ENCODE measurements at places on chromosomes 11 and 22.

- DNase-seq = no peak
Observed at GRCh38 chr22:29454276-29454675, 15.9 kb downstream of the RFPL1 start.

DNA sequence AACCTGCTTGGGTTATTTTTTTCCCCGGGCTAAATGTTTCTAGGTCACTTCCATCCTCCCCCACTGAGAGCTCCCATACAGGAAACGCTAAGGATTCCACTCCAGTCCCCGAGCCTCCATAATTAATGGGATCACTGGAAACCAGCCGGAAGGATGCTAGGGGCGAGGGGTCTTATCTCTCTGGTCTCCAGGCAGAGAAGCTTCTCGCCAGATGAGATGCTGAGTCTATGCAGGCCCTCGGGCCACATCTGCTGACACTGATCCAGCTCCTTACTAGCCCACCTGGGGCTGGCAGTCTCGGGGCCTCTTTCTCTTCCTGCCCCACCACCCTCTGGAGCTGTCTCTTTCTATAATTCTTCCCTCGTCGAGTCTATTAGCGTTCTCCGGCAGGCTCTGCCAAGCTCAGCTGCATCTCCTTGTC lies 125.9 kb upstream of the SYT13 start:
- DNase-seq = no peak

GRCh38 chr22:17241576-17242330 lies 22.5 kb upstream of the ADA2 start:
- no peak for DNase-seq

DNA sequence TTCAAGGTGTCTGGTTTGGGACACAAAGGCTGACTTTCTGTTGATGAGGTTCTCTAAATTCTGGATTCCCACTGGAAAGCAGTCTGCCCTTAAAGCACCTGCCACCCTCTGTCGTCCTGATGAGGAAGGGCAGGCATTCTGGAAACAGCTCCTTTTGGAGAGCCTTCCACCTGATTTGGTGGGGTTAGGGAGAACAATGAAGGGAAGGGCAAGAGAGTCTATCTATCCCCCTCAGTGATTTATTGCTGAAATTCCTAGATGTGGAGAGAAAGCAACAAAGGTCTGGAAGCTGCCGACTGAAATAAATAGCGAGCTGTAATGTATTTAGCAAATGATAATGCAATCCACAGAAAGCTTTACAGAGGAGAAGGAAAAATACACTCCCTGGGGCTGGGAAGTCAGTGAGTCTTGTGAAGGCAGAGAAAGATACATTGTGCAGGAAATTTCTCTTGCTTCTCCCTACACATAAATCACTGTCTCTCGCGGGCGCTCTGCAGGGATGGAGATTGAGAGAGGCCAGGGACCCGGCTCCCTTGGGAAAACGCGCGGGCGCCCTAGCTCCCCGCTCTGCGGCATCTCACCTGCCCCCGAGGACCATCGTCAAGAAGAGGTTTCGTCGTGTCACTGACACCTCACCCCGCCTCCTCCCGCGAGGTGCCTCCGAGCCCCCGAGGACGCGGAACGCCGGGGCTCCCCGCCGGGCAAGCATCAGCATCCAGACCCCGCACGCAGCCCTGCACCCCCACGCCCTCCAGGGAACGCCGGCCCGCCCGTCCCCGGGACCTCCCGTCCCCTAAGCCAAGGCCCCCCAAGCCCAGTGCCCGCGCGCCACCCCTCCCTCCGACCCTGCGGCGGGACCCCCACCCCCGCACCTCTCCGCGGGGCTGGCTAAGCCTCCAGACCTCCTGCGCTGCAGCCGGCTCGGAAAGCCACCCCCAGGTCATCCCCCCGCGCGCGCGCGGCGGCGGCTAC lies 673 bp downstream of the CDON start:
- no peak for DNase-seq

- no peak for DNase-seq
Observed at GRCh38 chr11:45795379-45795778, 9.6 kb upstream of the SLC35C1 start.

GRCh38 chr11:387193-387793 lies 6.7 kb upstream of the PKP3 start:
- no peak for DNase-seq

DNA sequence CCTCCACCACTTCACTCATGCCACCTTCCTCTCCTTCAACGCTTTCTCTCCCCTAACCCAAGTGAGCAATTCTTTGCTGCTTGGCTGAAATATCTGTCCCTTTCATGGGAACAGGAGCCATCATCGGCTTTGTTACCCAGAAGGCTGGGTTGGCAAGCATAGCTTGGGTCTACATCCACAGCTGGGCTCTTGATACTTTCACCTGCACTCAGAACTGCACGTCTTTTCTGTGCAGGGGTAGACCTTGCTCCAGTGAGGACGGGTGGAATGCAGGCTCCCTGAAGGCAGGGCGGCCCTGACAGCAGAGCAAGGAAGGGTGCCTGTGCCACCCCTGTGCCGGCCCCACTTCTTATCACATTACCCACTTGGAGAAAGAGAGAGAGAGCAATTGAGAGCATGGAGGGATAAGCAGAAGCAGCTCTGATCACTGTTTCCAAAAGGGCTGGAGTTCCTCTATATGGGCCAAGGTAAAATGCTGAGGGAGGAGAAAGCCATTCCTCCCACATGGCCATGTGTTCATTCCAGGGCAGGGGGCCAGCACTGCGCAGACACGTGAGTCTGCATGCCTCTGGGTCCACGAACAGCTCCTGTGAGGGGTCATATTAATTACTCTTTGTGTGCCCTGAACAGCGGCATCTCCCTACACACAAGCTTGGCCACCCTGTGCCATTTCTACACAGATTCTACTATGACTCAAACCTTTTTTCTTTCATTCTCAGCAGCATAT lies 181.8 kb downstream of the BUD13 start:
- DNase-seq = no peak

- no peak for DNase-seq
Observed at GRCh38 chr11:115630214-115630613, 126.0 kb upstream of the CADM1 start.

DNA sequence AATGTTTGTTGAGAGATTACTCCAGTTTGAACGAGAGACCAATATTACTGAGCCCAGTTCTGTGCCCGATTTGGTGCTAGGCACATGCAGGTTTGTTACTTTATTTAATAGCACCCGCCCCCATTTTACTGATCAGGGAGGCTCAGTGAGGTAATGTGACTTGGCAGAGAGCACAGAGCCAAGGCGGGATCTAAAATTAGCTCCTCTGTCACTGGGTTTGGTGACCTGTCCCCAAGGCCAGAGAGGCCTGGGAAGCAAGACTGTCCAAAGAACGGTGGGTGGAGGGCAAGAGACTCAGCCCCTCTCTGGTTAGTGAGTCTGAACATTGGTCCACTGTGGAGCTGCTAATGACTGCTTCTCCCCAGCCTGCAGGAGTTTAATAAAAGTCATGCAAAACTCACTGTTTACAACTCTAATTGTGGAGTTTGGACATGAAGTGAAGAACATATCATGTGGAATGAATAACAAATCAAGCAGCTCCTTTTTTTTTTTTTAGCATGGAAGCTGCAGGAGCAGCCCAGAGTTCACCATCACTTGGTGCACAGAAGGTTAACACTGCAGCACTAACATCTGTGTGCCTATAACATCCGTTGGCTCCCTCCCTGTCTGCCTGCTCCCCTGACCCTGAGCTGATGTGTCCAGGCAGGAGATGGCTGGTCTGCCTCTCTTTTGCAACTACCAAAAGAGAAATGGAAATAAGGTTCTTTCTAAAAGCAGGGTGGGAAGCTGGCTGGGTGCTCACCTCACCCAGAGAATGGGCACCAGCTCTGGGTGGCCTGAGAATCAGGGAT lies 39.0 kb downstream of the CSNK2A3 start:
- DNase-seq = no peak

DNA sequence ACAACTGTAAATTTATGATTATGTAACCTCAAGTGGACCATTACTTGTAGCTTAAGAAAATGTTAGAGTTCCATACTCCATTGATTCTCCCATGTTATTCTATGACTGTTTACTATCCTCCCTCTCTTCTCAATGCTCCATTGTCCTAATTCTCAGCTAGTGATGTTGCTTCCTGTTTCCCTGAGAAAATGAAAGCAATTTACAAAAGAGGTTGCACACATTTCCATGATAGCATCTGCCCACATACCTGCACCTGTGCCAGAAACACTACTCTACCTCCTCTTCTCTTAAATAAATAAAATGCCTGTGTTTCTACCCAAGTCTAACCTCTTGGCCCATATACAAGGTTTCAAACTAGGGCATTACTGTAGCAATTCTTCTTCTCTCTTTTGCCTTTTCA lies 1620.9 kb downstream of the FAM181B start:
- DNase-seq = no peak

- DNase-seq = no peak
Observed at GRCh38 chr11:88188251-88188931, 13.1 kb upstream of the RAB38 start.

DNA sequence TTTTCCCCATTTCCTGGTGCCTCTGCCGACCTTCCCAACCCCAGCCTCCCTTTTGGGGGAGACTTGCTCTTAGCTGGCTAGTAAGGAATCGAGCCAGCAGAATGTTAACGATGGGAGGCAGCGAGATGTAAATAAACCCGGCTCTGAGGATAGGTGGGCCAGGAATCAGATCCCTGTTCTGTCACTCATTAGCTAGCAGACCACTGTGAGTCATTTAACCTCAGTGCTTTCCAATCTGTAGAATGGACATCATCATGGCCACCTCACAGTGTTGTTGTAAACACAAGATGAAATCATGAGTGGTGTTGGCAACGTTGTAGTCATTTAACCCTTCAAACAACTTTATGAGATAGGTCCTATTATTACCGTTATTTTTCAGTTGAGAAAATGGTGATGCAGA lies 208.6 kb downstream of the KIRREL3 start:
- DNase-seq = no peak

DNA sequence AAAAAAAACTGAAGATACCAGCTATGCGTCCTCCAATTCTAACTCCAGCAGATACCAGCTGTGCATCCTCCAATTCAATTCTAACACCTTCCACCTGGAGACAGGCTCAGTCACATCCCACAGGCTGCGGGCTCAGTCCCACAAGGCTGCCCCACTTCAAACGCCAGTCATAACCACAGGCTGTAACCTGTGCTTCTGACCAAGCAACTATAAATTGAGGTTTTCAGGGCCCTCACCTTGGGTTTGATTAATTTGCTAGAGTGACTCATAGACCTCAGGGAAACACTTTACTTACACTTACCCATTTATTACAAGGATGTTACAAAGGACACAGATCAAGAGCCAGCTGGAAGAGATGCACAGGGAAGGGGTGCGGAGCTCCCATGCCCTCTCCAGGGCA lies 32.4 kb upstream of the MSANTD2 start:
- no peak for DNase-seq

- no peak for DNase-seq
Observed at GRCh38 chr22:38795569-38795968, 1.6 kb upstream of the DNAL4 start.

DNA sequence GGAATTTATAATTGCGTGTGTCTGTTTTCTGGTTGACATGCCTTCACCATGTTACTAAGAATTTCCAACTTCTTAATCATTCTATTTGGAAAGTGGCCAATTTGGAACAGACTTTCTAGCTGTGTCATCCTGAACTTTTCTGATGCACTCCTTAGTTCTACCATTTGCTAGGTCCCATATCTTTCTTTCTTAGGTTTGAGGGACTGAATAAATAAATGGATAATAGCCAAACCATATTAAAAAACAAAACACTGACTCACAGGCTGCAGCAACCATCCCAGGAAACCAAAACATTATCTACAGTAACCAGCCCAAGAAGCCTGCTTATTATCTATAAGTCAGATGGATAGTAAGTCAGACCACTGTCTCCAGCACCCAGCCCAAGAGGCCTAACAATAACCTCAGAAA lies 57.5 kb upstream of the PLET1 start:
- DNase-seq = no peak

DNA sequence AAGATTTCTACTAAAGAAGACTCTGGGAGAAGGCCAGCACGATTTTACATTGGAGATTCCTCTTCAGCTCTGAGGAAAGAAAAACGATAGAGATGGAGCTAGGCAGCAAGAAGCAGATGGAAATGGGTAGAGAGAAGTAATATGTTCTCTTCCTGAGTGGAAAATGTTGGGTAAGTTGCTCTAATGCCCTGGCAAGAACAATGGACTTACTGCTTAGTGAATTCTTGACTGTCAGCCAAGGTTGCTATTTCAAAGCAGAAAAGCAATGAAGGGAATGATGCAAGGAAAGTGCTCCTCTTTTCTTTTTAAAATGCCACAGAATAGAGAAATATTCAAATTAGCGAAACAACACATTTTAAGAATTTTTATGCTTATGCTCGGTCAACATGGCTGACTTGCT lies 38.4 kb upstream of the CWF19L2 start:
- no peak for DNase-seq

- no peak for DNase-seq
Observed at GRCh38 chr11:110445437-110445836, 15.7 kb downstream of the FDX1 start.

- DNase-seq = no peak
Observed at GRCh38 chr11:67409261-67409666, 5.4 kb downstream of the TBC1D10C start.

- no peak for DNase-seq
Observed at GRCh38 chr11:69855421-69855820, 36.2 kb upstream of the FGF3 start.

- no peak for DNase-seq
Observed at GRCh38 chr22:47928631-47929030, 1166.2 kb downstream of the TBC1D22A start.

GRCh38 chr11:26997378-26997777 lies 3.5 kb downstream of the FIBIN start:
- no peak for DNase-seq

DNA sequence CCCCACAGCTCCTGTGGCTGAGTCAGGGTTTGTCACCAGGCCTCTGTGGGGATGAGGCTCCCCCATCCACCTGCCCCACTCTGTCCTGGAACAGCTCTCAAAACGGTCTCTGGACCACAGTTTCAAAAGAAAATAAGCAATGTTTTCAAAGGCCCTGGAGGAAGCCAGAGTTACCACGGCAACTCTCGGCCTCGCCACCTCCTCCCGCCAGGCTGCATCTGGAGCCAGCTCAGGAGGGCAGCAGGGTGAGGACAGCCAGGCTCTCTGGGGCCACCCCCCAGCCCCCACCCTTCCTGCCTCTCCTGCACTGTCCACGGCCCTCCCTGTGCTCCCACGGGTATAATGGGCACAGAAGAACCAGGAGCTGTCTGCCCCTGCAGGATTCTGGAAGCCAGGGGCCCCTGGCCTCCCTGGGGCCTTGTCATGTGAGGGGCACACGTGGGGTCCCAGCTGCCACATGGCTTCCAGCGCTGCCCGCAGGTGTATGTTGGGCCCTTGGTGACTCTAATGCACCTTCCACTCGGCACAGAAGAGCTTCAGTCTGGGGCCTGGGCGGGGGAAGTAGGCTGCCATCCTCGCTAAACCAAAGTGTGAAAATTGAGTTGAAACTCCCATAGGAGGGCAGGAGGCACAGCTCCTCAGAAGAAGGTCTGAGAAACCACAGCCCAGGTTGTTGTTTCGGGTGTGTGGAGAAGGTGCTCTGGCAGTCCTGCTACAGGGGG lies 10.3 kb downstream of the CD81 start:
- DNase-seq = no peak
